Nucleus accumbens (tissue), 56 donors: ENCODE measurements at places on chromosomes 1 and 21.

- no peak for DNase-seq
These were observed 10.8 kb downstream of the GPR3 start for GRCh38 chr1:27403065-27403726.

GRCh38 chr1:169753549-169753948, 19.7 kb upstream of the SELE start:
- DNase-seq = no peak

GRCh38 chr1:185996211-185996610, 262.0 kb downstream of the HMCN1 start:
- DNase-seq = no peak

DNA sequence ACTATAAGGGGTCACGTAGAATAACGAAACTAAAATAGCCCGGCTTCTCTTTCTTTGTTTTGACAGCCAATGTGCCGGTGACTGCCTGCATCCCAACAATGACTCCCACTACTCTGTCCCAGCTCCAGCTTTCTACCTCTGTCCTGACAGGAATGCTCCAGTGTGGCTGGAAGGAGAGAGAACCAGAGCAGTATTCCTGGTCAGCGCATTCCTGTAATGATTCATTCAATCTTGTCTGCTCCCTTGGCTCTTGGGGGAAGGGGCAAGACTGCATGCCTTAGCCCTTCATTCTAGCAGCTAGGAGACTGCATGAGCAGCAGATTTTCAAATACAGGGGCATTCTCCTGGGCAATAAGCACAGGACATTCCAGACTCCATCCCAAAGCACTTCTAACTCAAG, 132.1 kb upstream of the PRMT6 start:
- no peak for DNase-seq

- DNase-seq = no peak
These were observed 275.1 kb downstream of the PTPRU start for GRCh38 chr1:29511436-29511835.

GRCh38 chr1:147892731-147893214, 9.8 kb upstream of the GJA8 start:
- DNase-seq = no peak

- DNase-seq = no peak
These were observed at the start of gene SH2D2A for GRCh38 chr1:156816561-156817328. SH2D2A (minus strand) TSS chr1:156816848; CDS start chr1:156816708, 140 bp downstream.

DNA sequence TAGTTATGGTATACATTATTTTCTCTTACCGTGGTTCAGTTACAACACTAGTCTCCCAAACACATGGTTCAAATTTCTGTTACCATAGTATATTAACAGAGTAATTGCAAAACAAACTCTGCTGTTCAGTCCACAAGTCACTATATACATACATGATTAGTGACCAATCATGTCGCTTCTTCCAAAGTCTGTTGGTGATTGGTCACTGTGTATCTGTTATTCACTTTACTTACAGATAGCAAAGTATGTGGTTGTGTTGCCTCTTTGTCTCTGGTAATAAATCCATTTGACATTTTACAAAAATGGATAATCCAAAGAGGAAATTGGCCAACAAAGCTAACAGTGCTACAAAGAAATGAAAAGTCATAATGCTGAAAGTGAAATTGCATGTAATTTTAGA, 107.2 kb downstream of the RABGAP1L start:
- DNase-seq = no peak

DNA sequence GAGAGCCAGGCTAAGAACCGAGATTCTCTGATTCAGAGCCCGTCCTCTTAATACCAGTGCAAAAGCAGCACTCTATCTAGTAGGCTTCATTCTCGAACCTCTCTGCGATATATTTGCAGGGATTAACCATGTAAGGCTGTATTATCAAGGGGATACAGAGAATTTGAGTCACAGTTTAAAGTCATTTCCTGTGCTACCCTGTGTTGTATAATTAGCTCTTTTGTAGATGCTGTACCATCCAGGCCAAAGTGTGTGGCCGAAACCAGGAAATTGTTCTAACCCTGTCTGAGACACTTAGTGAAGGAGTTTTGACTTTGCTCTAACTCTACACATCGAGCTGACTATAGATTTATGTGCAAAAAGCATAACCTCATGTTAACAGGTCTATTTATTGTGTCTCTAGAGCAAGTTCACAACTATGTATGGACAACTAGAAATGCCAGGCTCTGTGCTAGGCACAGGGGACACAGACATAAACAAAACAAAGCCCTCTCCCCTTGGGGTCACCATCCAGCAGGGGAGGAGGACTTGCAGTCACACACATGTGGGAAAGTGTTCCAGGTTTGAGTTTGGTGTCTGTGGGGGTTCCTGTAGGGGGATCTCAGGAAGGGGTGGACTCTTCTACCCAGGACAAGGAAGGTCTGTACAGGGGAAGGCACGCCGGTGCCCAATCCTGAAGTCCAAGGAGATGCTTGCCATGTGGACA, 182.2 kb downstream of the DHRS3 start:
- DNase-seq = no peak

GRCh38 chr1:219298571-219299148, 125.0 kb downstream of the LYPLAL1 start:
- DNase-seq = no peak

GRCh38 chr1:156745881-156746280, 5.0 kb upstream of the MRPL24 start:
- DNase-seq = no peak

- DNase-seq = no peak
These were observed 21.8 kb upstream of the ERRFI1 start for GRCh38 chr1:8047686-8048445.

GRCh38 chr1:78678324-78678723, 28.7 kb downstream of the IFI44 start:
- no peak for DNase-seq

GRCh38 chr1:10250663-10251062, 40.3 kb downstream of the KIF1B start:
- DNase-seq = no peak

DNA sequence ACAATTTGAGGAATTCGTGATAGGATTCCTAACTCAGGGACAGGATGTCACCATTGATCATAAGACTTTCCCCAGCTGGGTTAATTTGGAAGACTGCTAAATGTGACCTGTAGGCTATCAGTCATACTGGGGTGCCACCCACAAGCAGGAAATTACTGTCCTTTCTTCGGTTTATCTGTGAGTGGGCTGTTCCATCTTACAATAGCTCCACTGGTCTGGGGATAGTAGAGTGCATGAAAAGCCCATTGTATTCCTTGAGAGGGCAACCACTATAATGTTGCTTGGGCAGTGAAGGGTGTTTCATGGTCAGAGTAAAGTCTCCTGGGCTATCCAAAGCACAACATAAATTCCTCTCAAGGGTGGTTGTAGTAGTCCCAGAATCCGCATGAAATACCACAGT, 1523.0 kb upstream of the B3GALT2 start:
- no peak for DNase-seq

DNA sequence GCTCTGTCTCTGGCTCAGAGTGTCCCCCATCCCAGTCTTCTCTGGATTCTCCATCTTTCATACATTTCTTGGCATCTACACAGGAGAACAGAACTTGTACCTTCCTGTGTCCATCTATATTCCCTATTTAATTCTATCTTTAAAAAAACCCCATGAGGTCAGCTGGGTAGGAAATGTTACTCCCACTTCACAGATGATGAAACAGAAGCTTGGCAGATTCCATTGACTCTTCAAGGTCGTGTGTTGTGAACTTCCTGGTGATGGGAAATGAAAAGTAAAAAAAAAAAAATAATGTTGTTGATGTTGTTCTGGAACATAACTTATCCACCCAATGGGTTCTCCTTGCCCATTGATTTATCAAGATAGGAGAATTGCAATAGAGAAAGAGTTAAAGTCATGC, 8.9 kb downstream of the CHI3L2 start:
- no peak for DNase-seq

DNA sequence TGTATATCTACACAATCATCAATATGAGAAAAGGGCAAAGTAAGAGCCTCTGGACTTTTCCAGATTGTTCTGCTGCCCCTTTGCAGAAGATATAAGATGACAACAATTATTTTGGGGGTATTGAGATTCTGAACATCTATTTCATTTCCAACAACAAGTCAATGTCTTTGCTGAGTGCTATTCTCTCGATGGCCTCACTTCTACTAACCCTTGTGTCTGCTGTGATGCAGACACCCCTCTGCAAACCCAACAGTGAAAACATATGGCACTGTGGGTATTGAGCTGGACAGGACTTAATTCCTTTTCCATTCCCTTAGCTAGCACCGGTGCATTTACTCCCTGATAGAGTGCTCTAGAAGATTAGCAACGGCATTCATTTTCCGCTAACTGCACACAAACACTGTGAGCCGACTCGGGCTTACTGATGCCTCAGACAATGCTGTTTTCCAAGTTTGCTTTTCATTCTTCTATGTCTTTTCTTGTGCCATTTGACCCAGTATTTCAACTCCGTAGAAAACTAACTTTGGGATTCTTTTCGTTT, 33.4 kb upstream of the SMYD2 start:
- no peak for DNase-seq

- DNase-seq = no peak
These were observed 126.3 kb downstream of the HIVEP3 start for GRCh38 chr1:41792485-41792770.

DNA sequence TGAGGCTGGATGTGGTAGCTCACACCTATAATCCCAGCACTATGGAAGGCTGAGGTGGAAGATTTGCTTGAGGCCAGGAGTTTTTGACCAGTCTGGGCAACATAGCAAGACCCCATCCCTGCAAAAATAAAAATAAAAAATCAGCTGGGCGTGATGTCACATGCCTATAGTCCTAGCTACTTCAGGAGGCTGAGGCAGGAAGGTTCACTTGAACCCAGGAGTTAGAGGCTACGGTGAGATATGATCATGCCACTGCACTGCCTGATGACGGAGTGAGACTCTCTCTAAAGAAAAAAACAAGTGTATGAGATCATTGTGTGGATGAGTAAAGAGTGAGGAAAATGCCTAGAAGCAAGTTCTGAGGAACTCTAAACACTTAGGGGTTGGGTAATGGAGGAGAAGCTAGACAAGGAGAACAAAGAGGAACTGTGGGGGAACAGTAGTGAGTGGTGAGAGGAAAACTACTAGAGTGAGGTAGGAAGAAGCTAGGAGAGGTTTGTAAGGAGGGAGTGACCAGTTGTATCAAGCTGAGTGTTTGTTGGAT, 17.0 kb downstream of the CLIC4 start:
- DNase-seq = no peak

GRCh38 chr1:231460614-231461013, 38.5 kb upstream of the EGLN1 start:
- DNase-seq = no peak

- DNase-seq = no peak
These were observed 3.6 kb downstream of the NUP210L start for GRCh38 chr1:154151311-154151710.

- peak; percentile 28 for DNase-seq
These were observed at the start of gene KCNK1 for GRCh38 chr1:233613252-233614172. KCNK1 (plus strand) TSS chr1:233614106; CDS start chr1:233614172, 66 bp downstream.

DNA sequence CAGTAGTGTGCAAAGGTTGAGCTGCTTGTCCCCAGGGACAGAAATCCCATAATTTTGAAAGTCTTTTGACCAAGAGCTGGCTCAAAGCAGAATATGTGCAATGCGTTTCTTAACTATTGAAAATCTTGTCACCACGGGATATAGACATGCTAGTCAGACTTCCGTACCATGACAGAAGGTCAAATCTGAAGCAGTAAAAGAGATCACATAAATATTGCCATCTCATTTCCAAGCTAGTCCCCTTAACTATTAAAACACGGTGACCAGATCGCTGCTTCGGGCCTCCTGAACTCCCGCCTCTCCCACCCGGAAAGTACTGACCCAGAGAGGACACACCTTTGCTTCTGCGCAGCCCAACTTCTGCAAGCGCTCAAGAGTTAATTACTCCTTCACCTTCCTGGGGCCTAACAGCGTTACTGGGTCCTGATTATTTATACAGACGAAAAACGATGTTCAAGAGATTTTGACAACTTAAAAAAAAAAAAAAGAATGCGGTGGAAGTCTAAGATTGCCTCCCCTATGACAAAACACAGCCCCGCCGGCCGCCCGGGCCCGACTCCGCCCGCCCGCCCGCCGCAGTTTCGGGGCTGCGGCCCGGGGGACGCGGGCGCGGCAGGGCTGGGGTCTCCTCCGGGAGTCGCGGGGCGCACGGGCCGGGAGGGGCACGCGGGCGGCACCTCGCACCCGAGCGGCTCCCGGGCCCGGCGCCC, 692 bp downstream of the SORT1 start:
- no peak for DNase-seq

DNA sequence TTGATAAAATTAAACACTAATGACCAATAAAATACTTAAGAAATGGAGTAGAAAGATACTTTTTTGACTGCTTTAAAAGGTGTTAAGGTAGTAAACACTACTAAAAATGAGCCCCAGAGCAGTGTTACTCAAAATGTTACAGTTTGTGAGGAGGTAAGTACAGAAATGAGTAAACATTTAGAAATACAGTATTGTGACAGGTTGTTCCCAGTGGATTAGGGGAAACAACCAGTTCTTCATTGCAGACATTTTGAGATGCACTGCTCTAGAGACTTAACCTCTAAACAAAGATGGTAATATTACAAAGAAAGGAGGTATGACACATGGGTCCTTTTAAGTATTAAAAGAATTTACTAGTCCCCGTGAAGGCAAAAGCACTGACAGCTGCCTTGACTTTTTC, 12.7 kb downstream of the DHX9 start:
- no peak for DNase-seq

DNA sequence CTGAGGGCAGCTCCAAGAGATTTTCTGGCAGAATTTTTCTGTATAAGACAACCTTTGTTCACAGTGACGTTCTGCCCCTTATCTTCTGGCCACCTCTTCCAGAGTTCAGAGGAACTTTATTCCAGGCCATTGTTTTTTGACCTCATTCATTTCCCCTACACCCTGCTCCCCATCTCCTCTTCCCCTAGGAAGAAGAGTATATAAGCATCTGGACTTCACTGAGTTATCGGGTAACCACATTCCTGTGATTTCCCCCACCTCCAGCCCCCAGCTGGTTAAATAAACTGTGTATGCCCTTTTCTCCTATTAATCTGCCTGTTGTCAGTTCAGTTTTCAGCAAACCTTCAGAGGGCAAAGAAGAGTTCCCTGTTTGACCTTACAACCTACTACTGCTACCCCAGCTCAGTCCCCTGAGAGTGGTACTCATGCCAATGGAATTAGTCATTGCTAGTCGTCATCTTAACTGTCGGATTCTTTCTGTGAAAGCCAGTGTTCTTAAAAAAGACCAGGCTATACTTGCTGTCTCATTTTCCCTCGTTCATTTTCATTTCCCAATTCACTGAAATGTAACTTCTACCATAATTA, 14.3 kb upstream of the ALG14 start:
- no peak for DNase-seq

DNA sequence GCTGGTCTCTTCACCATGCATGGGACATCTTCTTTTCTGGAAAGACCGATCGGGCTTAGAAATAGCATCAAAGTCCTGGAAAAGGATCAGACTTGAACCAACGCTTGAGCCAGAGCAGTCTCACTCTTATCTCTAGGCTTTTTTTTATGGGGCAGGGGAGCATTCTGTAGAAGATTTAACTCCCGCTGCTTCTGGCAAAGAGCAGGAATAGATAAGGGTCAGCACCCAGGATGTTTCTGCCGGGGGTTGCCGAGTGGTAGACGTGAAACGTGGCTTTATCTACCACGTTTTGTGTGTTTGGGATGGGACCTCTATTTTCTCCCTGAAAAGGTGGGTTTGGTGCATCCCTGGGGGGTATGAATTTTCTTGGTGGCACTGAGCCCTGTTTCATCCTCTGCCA, 18.8 kb downstream of the SPSB1 start:
- DNase-seq = no peak

- no peak for DNase-seq
These were observed 34.1 kb upstream of the BTG2 start for GRCh38 chr1:203271018-203271743.

- DNase-seq = no peak
These were observed 165.0 kb downstream of the PLXNA2 start for GRCh38 chr1:208079161-208079560.
